ENCODE measurements at places on chromosomes 7 and 10.

- DNase-seq = no peak
Measured at GRCh38 chr7:81408728-81409127, 361.1 kb downstream of the HGF start.

DNA sequence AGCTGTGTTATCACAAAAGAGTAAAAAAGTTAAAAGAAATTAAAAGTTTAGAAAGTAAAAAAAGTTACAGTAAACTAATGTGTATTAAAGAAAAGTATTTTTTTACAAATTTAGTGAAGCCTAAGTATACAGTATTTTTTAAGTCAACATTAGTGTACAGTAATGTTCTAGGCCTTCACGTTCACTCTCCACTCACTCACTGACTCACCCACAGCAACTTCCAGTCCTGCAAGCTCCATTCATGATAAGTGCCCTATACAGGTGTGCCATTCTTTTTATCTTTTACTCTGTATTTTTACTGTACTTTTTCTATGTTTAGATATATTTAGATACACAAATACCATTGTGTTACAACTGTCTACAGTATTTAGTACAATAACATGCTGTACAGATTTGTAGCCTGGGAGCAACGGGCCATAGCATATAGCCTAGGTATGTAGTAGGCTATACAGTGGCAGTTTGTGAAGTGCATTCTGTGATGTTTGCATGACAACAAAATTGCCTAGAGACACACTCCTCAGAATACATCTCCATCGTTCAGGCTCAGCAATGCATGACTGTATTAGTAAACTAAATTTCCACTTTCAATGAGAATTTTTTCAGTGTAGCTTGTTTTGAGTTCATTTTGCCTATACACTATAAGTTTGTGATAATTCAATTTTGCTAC is 539.9 kb upstream of the C7orf33 start:
- no peak for DNase-seq

GRCh38 chr7:55048221-55048859 is 29.5 kb downstream of the EGFR start:
- DNase-seq = no peak

DNA sequence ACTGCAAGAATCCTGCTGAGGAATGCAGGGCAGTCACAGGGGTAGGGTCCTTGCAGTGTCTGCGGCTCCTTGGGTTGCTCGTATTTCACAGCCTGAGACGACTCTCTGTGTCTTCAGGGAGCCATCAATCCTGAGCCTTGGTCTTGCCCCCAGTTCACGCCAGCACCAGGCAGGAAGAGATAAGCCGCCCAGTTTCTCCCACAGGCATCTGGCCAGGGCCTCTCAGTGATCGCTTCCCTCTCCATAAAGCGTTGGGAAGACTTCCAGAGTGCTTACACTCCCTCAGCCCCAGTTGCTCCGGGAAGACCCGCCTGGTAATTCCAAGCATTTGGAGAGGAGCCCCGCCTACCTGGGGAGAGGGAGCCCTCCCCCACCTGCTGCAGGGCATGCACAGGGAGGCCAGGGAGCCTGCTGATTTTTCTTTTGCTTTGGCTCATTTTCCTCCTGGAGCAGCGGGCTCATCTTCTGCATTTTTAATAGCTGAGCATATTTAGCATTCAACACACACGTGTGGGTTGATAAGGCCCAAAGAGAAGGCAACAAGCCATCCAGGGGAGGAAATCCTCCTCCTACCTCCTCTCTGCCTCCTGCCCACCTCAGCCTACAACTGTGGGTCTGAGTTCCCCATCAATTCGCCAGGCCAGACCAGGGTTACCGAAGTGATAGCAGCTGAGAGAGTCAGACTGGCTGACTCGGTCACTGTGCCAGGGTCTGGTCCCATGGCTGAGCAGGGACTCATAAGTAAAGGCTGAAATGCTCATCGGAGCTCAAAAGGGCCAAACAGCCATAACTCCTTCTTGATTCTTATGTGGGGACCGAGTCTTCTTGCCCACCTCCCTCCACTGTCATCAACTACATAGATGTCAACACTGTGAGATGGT is 74.4 kb upstream of the EFCAB10 start:
- DNase-seq = no peak

GRCh38 chr10:22148961-22149360 is 68.9 kb downstream of the EBLN1 start:
- DNase-seq = no peak

GRCh38 chr7:20441346-20441745 is 110.6 kb downstream of the ITGB8 start:
- no peak for DNase-seq

GRCh38 chr7:64599359-64599758 is 36.5 kb upstream of the ZNF680 start:
- DNase-seq = no peak

GRCh38 chr7:127828843-127829500 is 177.0 kb downstream of the SND1 start:
- no peak for DNase-seq

- no peak for DNase-seq
Measured at GRCh38 chr7:28700790-28701203, 257.3 kb downstream of the TRIL start.

DNA sequence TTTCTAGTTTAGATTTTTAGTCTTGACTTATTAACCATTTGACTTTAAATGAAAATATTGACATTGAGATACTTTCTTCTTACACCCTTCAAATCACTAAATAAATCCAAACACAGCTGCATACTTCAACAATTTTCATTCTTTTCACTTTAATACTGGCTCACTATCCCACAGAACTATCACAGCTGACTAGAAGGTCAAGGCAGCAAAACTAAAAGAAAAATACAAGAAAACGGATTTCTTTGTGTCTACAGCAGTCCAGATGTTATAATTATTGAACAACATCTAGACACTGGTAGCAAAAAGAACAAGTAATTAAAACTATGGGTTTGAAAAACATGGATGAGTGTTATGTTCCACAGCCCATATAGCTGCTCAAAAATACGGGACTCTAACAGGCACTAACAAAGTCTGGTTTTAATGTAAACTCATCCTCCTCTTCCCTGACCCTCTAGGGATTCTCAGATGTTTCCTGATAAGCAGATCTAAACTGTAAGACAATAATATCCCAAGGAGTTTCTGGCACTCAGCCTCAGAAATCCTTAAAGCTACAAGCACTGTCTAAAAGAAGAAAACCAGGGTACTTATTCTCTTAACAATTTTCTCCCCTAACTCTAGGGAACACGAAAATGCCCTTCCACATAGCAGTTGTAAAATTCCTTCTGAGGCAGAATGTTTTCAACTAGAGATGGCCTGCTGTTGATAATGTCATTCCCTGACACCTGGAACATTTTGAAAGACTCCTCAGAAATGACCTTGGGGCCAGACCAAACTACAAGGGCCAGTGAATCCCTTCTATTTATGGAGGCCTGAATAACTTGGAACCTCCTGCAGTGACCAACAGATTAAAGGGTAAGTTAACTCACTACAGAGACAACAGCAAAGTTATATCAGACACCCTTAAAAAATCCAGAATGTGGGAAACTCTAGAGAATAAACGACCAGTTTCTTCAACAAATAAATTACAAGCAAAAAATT is 12.8 kb downstream of the DNMBP start:
- no peak for DNase-seq

All from stimulated activated CD8-positive, alpha-beta memory T cell treated with anti-CD3 and anti-CD28 coated beads, Interleukin-2, amount 100 ng/mL, for 48 hours (primary cell).